ENCODE measurements at places on chromosomes 7 and 10.

DNA sequence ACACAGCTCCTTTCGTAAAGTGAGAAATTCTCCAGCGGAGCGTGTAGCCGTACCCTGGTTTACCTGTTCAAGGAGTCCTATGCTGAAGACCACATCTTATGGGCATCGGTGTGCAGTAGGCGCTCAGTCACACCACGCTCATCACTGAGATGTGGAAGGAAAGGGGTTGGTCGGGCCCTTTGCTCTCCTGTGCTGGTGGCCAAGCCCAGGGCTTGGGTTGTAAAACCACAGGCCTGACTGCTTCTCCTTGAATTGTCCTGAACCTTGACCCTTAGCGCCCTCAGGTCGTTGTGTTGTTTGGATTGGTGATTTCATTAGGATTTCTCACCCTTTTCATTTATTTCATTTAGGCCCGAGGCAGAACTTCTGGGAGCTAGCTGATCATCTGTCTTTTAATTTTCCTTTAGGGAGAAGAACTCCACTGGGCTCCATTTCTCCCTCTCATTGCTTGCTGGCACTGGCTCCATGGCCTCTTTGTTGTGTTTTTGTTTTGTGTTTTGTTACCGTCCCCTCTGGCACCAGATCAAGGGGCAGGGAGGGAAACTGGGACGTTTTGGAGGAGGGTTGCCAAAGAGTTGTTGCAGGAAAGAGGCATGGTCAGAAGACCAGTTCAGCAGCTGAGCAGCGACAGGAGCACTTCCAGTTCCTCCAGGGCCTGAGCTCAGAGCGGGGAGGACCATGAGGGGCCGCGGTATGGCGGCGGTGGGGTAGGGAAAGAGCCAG is 511.4 kb upstream of the GALNT17 start:
- DNase-seq: no peak

DNA sequence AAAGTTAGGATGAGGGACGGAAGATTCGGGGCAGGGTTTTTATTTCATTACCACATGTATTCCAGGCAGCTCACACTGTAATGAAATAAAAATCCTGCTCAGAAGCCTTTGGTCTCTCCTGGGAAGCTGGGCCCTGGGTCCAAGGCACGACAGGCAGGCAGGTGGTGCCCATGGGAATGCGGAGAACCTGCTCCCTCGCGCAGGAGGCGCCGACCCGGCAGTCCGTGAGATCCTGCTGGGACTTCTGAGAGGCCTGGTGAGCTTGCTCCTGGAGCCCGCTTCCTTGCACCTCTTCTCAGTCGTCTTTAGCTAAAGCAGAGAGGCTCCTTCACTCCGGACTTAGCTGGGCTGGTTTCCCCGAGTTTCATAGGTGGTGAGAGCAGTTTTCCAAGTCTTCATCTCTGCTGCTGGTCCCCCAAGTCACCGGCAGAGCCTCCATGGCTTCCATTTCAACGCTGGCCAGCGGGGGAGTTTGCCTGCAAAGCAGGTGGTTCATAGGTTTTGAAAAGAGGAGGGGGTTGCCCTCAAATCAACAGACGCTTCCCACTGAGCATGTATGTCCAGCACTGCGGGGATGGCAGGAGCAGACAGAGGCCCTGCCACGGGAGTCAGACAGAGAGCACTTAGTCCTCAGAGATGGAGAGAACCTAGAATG is 24.5 kb downstream of the IL15RA start:
- DNase-seq: no peak

DNA sequence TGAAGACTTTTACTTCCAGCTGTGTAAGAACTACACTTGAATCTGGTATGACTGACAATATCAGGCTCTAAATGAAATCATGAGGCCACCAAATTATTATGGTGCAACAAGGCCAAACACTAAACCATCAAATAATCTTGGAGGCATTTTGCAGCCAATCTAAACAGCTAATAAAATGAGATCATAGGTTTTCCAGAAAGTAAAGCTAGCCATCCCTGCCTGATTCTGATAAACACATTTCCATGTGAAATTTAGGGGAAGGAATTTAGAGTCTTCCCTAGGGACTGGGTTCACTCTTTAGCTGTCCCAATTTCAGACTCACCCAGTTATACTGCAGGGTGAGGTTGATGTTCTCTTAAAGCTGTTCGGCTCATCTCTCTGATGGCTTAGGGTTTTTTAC is 190.3 kb upstream of the TMEM196 start:
- DNase-seq: no peak

GRCh38 chr10:12055732-12056131 is 13.0 kb upstream of the DHTKD1 start:
- DNase-seq: no peak

DNA sequence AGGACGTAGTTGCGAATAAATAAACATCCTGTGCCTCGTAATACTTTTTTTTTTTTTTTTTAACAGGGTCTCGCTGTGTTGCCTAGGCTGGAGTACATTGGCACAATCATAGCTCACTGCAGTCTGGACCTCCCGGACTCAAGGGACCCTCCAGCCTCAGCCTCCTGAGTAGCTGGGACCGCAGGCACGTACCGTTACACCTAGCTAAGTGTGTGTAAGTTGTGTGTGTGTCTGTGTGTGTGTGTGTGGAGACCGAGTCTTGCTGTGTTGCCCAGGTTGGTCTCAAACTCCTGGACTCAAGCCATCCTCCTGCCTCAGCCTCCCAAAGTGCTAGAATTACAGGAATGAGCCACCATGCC is 573 bp upstream of the PON2 start:
- DNase-seq: no peak

- DNase-seq: no peak
Measured at GRCh38 chr10:91354166-91355075, 55.7 kb upstream of the HECTD2 start.

GRCh38 chr10:58608826-58609531 is 96.3 kb downstream of the BICC1 start:
- DNase-seq: no peak

GRCh38 chr10:80321183-80321582 is 31.7 kb upstream of the MAT1A start:
- no peak for DNase-seq
